Caki2 (cell line): ENCODE measurements at places on chromosomes 16 and 17. TPM values are rescaled to one million over a fixed set of nuclear protein-coding genes. Genes with fewer than 3 reads are reported as not detected.

DNA sequence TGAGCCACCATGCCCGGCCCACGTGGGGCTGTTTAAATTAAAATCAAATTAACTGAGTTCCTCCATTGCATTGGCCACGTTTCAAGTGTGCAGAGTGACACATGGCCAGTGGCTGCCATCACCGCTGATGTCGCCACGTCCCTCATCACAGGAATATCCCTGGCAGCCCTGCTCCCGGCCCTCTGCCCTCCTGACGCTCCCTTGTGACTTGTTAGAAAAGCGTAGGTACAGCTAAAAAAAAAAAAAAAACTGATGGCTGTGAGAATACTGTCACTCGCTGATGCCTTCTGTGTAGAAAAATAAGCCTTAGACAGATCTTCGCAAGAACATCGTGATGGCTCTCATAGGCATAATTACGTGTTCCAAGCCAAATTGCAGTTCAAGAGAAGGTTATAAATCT, 21.7 kb downstream of the CARHSP1 start:
- no peak for DNase-seq

- no peak for DNase-seq
Observed at GRCh38 chr17:50676065-50676975, 31.4 kb downstream of the ANKRD40 start.

DNA sequence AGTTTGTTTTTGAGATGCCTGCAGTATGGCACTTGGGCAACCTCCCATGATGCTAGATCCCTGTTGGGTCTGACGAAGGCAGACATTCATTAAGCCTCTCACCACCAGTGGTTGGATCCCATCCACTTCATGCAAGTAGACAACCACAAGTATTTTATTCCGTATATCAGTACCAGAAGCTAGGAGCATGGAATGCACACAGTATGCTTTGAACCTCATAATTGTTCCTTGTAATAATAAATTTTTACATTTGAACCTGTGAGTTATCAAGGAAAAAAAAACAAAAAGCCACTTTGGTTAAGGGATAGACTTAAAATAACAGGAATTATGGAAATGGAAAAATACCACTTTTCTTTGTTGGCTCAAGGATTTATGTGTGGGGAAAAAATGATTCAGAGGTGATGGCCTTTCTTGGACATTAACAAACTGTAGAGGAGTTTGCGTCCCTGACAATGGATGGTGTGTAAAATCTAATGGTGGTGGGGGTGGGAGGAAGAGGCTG, 107.1 kb upstream of the KCNJ16 start:
- DNase-seq = peak; percentile 74

GRCh38 chr16:16120382-16121184, 102.7 kb downstream of the ABCC6 start:
- no peak for DNase-seq

DNA sequence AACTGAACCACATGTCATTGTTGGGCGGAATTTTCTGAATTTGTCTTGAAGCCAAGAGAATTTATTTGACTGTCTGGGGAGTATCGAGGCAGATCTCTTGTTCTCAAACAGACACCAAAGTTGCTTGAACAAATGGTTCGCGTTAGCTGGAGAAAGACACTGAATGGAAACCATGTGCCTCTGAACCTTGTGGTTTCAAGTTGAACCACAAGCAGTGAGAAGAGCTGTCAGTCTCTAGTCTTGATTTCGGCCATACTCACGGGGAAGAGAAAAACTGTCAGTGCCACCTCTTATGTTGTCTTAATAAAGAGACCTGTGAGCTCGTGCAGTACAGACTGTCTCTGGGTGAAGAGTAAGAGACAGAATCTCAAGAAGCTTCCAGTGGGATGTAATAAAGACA, 886.5 kb upstream of the SOX9 start:
- no peak for DNase-seq

- DNase-seq = peak; percentile 12
Observed at GRCh38 chr17:3575511-3575910, 17.9 kb upstream of the TRPV3 start.

- no peak for DNase-seq
Observed at GRCh38 chr16:3028716-3029319, 5.0 kb downstream of the THOC6 start.

- DNase-seq = no peak
Observed at GRCh38 chr16:17561056-17561455, 90.3 kb upstream of the XYLT1 start.

DNA sequence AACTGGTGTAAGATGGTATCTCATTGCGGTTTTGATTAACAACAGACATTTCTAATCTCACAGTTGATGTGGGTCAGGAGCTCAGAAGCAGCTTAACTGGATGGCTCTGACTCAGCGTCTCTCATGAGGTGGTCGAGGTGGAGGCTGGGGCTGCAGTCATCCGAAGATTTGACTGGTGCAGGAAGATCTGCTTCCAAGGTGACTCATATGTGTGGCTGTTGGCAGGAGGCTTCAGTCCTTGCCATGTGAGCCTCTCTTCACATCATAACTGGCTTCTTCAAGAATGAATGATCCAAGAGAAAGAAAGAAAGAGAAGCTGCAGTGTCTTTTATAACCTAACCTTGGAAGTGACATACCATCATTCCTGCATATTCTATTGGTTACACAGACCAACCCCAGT, 376.1 kb downstream of the SEC14L1 start:
- DNase-seq = no peak

- no peak for DNase-seq
Observed at GRCh38 chr17:58572846-58573245, 58.4 kb upstream of the MTMR4 start.

PHB1 gene
- 181 and 199 TPM in 2 replicates for total RNA-seq

GRCh38 chr16:25192096-25192495, 24.7 kb upstream of the AQP8 start:
- DNase-seq = no peak

KRTAP3-1 gene
- total RNA-seq = not detected in 2 replicates

GRCh38 chr16:84495506-84495905, 9.0 kb downstream of the MEAK7 start:
- DNase-seq = no peak

RBFOX1 gene
- 0.24 and 1.0 TPM in 2 replicates for total RNA-seq

DNA sequence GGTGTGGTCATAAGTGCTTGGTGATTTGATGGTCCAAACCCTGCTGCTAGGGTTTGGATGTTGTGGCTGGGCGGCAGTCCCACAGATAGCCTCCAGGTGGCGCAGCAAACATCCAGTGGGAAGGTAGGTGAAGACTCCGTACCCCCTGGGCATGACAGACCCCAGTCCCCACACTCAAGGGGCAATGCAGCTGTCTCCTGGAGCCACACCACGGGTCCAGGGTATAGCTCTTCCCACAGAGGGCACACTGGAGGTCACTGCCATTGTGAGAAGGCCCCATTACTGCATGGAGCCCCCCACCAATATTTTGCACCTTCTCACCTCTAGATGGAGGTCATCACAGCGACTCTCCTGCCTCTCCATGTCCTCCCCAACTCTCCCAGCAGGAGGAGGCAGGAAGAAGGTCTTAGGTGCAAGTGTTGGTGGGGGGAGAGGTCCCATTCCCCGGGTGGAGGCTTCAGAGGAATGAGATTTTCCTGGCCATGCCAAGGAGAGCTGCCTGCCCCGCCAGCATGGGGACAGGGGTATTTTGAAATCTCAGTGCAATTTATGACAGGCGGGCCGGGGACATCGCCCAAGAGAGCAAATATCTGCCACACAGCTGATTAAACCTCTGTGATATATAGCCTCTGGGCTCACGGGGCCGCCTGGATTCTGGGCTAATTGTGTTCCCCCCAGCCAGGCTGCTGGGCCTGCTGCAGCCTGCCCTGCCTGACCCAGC, 17.1 kb upstream of the C17orf113 start:
- peak; percentile 33 for DNase-seq

GRCh38 chr17:50979524-50979927, 113.4 kb upstream of the TOB1 start:
- DNase-seq = no peak

- DNase-seq = no peak
Observed at GRCh38 chr16:84957792-84958191, 53.5 kb downstream of the ZDHHC7 start.

DNA sequence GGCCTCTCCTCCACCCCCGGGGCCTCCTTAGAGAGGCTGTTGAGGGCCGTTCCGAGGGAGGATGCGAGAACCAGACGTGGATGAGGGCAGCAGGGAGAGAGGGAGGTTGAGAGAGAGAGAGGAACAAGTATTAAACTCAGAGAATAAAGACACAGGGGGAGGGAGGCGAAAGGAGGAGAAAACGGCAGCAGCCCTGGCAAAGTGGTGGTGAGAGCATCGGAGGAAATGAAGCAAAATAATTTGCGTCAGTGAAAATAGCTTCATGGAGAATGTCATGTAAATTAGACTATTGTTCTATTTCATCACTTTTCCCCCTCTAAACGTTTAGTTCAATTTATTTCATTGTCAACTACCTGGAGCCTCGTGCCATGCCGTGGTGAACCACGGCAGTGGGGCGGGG, 38.0 kb downstream of the PIPOX start:
- no peak for DNase-seq

NPIPA2 gene
- total RNA-seq = 0.74 TPM in 1 of 2 replicates, not detected in the other

GRCh38 chr16:71214746-71215381, 15.7 kb downstream of the HYDIN start:
- DNase-seq = peak; percentile 10

DNA sequence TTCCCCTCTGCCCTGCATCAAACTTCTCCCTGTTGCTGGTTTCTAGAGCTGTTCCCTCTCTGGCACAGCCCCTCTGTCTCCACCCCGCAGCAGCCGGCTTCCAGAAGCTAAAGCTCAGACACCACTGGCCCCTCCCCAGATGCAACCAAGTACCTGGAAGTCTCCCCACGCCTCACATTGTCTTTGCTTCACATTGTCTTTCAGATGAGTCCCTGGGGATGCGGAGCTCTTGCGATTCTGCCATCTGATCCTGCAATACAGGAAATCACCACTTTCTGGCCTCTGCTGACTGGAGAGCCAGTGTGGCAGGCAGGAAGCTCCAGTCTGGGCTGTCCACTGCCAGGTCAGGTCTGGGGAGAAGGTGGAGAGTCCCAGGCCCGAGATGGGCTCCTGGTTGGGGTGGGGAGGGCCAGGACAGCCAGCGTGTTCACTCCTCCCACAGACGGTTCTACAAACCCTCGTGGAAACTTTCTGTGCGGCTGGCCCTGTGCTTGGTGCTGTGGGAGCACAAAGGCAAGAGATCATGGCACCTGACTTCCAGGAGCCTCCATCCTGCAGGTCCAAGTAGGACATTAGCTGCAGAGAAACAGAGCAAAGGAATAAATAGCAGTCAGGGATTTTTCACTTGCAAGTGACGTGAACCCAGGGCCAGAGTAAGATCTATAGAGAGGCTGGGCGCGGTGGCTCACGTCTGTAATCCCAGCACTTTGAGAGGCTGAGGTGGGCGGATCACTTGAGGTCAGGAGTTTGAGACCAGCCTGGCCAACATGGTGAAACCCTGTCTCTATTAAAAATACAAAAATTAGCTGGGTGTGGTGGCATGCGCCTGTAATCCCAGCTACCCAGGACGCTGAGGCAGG, 47.9 kb upstream of the MAP3K14 start:
- DNase-seq = no peak

KRT28 gene
- not detected in 2 replicates for total RNA-seq

- no peak for DNase-seq
Observed at GRCh38 chr16:2867661-2867986, 9.7 kb upstream of the PRSS22 start.

GRCh38 chr17:76255801-76256429, 9.2 kb upstream of the UBALD2 start:
- DNase-seq = no peak

DNA sequence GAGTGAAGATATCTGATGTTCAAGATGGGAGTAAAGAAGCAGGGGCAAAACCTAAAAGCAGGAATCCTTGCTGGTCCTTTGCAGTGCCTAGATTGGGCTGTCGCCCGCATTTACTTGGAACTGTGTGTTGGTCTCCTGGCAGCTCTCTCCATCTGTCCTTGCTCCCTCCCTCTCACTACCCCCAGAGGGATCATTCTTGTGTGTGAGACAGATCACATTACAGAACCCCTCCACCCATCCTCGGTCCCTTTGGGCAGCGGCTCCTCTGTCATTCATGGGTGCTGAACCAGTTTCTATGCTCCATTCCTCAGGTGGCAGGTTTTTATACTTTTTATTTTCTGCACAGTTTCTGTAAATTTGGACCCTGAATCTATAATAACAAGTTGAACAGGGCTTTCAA, 99.4 kb upstream of the MYOCD start:
- no peak for DNase-seq

GRCh38 chr17:32659419-32659842, 172.6 kb downstream of the CDK5R1 start:
- DNase-seq = peak; percentile 51

TMEM100 gene
- total RNA-seq = not detected in 2 replicates

ZNF263 gene
- 58.5 and 90.0 TPM in 2 replicates for total RNA-seq

GRCh38 chr17:48644910-48645557, 18.9 kb upstream of the HOXB9 start:
- DNase-seq = no peak

DNA sequence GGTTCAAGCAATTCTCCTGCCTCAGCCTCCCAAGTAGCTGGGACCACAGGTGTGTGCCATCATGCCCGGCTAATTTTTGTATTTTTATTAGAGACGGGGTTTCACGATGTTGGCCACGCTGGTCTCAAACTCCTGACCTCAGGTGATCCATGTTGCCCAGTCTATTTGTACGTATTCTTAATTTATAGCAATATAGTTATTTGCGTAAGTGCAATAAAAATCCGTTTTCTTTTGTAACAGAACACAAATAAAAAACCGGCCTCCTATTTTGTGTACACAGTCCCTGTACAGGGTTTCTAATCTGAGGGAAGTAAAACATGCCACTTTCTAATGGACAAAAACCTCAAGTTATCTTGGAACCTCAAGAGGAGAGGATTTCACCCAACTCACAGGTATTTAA, 7.7 kb downstream of the RNPS1 start:
- no peak for DNase-seq

VTN gene
- not detected in 2 replicates for total RNA-seq

DNA sequence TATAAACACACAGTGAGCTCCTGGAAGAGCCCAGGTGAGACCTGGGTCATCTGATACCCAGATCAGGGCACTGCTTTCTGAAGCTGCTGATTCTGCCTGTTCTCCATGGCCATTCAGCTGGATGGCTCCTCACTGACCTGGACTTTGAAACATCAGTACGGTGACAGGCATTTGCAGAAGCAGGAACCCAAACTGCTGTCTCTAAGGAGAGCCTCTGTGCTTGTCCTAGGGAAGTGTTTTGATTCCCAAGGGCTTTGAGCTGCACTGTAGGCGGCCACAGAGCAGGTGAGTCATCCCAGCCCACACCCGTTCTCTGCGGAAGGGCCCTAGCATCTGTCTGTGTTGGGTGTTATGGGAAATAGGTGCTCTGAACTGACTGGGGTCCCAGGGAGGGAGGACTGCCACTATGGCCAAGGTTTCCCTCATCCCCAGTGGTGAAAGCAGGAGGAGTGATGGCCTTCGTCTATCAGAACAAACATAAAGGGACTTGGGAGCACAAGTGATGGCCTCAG, 60.7 kb upstream of the ADCY9 start:
- peak; percentile 65 for DNase-seq

GRCh38 chr17:36086791-36087190, 3.2 kb downstream of the CCL3 start:
- no peak for DNase-seq
